ENCODE measurements at places on chromosomes 4 and X.
A peak's percentile ranks its signal among the peaks of the same experiment; 100 is the strongest.

DNA sequence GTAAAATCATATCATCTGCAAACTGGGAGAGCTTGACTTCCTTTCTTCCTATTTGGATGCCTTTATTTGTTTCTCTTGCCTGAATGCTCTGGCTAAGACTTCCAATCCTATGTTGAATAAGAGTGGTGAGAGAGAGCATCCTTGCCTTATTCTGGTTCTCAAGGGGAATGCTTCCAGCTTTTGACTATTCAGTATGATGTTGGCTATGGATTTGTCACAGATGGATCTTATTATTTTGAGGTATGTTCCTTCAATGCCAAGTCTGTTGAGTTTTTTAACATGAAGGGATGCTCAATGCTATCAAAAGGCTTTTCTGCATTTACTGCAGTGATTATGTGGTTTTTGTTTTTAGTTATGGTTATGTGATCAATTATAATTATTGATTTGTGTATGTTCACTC lies 2144.6 kb upstream of the TENM3 start:
- DNase-seq: no peak

DNA sequence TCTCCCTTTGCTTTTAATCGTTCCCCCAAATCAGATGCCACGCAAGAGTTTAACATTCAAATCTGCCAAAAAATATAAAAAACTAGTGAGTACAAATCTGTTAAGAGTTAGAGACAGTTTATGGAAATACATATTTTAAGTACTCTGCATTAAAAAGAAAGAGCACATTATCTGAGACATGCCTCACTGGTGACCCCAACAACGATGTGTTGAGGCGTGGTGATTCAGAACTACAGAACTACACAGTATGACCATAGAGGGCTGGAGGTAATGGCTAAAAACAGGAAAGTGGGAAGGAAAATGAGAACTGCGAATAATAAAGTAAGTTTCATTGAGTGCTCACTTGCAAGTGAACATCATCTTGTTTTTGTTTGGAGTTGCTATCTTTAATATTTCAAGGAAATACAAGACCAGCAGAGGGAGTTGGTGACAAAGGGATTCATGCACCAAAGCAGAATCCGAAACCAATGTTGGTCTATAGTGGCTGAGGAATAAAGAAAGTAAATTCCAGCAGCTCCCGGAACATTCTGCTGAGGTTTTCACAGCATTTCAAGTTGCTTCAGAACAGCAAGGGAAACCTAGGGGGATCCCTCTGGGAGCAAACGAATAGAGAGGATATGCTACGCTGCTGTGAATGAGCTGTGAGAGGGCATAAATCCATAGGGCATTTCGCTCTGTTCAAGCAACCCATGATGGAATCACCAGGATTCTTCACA lies 92.2 kb downstream of the DCHS2 start:
- peak; percentile 27 for DNase-seq

GRCh38 chr4:141657550-141658250 lies 21.3 kb downstream of the IL15 start:
- no peak for DNase-seq

GRCh38 chrX:42075032-42075431 lies 151.7 kb upstream of the CASK start:
- no peak for DNase-seq

DNA sequence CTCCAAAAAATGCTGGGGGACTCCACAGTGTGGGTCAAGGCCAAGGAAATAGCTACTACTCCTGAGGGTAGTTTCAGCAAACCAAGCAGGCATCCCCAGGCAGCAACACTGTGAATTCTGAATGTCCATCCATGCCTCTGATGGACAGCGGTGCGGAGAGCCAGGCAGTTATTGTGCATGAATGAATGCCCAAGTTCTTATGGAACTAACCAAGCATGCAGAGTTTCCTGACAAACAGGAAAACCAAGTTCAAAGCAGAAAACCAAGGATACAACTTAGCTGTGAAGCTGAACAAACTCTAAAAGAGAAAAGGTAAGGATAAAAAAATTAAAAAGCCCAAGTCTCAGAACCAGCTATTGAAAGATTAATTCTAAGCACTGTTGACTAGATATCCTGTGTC lies 642.6 kb upstream of the HS3ST1 start:
- DNase-seq: no peak

All from cardiac fibroblast (primary cell).